ENCODE measurements at places on chromosomes 11 and 22.

GRCh38 chr22:35685731-35686130 lies 31.9 kb upstream of the APOL5 start:
- DNase-seq, result no peak

GRCh38 chr22:47310601-47311000 lies 548.2 kb downstream of the TBC1D22A start:
- DNase-seq, result no peak

- DNase-seq, result no peak
Measured at GRCh38 chr22:18024956-18025720, 777 bp upstream of the MICAL3 start.

DNA sequence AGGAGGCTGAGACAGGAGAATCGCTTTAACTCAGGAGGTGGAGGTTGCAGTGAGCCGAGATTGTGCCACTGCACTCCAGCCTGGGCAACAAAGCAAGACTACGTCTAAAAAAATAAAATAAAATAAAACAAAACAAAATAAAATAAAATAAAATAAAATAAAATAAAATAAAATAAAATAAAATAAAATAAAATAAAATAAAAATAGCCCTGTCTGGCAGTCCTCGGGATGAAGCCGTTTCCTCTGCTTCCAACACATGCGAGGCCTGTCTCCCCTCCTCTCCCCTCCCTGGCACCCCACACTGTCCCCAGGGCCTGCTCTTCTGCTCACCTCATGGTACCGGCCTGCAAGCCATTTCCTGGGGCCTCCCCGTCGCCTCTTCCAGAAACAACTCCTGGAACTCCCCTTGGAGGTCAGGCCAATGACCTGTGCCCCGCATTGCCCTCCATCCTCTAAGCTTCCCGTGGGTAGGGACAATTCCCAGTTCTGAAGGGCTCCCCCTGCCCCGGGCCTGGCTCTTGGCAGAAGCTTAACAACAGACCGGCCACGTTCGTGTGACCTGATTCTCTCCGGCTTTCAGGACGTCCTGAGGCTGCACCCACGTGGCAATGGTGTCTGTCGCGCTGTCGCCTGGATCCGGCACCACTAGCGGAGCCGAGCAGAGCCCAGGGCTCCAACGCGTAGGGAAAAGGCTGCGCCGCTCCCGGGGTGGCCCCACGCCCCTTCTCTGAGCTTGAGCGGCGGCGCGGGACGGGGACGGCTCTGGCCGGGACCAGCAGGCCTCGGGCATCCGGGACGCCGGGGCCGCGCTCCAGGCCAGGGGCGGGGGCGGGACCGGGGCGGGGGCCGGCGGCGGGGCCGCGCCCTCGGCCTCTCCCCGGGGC lies 456 bp upstream of the PARVB start:
- no peak for DNase-seq

- DNase-seq, result no peak
Measured at GRCh38 chr22:44918925-44919392, 90.8 kb downstream of the PHF21B start.

DNA sequence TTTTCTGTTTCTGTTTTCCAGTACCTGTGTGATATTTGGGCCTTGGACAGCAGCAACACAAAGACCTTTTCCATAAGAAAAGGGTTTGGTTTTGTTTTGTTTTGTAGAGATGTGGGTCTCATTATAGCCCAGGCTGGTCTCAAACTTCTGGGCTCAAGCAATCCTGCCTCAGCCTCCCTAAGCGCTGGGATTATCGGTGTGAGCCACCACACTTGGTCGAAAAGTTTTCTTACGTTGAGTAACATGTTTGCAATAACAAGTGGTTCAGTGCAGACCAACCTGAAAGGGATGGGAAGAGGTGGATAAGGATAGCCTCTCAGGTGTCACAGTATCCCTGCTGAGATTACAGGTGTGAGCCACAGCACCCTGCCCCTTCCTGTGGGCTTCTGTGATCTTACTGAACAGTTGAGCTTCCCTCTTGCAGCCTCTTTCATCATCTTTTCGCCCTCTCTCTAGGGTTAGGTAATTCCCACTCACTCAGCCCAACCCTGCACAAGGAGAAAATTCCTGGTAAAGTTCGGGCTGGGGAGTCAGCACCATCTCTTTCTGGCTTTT lies 3.5 kb upstream of the MRPL48 start:
- no peak for DNase-seq

GRCh38 chr22:48488149-48488551 lies 1339.5 kb downstream of the BRD1 start:
- DNase-seq, result no peak

GRCh38 chr22:28773461-28773867 lies 969 bp downstream of the CCDC117 start:
- DNase-seq, result no peak

DNA sequence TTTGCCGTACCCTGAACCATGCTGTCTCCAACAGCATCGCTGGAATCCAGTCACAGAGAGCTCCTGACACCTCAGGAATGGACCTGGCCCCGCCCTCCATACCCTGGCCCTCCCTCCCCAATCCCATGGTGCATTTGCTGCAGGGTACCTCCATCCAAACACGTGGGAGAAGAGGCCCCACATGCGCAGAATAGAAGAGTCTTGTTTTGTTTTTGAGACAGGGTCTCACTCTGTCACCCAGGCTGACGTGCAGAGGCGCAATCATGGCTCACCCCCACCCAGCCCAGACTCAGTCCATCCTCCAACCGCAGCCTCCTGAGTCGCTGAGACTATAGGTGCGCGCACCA lies 2.3 kb upstream of the PNPLA2 start:
- no peak for DNase-seq

DNA sequence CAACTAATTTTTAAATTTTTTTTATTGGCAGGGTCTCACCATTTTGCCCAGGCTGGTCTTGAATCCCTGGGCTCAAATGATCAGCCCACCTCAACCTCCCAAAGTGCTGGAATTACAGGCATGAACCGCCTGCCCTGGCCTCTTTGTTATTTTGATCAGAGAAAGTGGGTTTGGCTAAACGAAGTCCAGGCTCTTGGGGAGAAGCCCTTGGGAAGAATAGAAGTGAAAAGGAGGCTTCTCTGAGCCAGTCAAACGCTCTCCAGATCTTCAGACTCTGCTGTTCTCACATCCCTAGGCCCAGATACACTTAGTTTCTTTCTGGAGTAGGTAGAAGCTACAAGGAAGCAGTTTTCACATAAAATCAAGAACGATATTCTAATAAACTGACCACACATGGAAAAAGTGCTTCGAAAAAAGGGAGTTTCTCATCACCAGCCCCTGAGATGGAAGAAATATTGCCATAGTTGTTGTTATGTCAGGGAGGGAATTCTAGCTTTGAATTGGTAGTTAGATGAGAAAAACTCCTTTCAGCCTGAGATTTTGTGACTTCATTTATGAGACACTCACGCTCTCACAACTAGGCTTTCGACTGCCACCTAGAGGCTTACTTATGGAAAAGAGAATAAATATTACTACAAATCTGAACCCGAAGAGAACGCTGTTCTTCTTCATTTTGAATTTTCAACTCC lies 41.7 kb upstream of the AQP11 start:
- no peak for DNase-seq

DNA sequence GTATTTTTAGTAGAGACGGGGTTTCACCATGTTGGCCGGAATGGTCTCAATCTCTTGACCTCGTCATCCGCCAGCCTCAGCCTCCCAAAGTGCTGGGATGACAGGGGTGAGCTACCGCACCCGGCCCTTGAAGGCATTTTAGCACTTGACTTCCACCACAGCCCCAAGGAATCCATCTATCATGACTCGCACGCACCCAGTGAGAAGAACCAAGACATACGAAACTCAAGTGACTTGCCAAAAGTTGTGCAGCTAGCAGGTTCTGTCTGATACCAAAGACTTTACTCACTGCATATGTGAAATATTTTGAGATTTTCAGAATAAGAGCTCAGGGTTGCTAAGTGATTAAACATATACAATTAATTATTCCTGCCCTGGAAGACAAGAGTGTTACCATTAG lies 21.0 kb downstream of the FLI1 start:
- no peak for DNase-seq

DNA sequence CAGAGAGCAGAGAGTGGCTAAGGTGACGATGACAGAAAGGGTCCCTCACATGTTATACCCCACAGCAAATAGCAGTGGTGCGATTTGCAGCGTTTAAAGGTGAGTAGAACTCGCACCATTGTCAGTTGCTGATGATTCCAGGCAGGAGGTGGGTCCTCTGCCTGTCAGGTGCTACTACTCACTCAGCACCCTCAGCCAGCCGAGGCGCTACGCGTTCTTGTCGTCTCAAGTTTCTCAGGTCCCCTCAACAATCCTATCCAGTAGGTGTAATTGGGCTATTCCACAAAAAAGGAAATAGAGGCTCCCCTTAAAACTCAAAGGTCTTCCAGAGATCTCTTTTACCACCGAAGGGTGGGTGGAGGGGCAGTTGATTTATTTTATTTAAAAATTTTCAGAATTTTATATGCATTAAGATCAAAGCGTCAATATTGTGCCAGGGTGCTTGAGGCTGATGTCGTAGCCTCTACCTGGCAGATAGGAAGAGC lies 18.3 kb downstream of the ELF5 start:
- DNase-seq, result no peak

DNA sequence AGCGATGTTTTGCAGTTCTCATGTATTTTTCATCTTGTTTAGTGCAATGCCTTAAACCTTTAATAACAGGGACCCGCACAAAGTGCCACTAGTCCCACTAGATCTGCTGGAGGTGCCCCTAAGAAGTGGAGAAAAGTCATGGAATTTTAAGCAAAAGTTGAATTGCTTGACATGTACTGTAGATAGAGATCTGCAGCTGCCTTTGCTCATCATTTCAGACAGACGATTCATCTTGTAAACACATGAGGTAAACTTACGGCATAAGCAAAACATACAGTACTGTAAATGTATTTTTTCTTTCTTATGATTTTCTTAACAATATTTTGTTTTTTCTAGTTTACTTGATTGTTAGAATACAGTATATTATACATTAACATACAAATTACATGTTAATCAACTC lies 295.6 kb downstream of the CASP12 start:
- no peak for DNase-seq

- no peak for DNase-seq
Measured at GRCh38 chr22:20027966-20028854, 7.3 kb downstream of the TANGO2 start.

- DNase-seq, result peak; percentile 44
Measured at GRCh38 chr11:118895093-118896039, 11.7 kb downstream of the CXCR5 start.

GRCh38 chr11:83097429-83098075 lies 25.9 kb upstream of the RAB30 start:
- no peak for DNase-seq

DNA sequence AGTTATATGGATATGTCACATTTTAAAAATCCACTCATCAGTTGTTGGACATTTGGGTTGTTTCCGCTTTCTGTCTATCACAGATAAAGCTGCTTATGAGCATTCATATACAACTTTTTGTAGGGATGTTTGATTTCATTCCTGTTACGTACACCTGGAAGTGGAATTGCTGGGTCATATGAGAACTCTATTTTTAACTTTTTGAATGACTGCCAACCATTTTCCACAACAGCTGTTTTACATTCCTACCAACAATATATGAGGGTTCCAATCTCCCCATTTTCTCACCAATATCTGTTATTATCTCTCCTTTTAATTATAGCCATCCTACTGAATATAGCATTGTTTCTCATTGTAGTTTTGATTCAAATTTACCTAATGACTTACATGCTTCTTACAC lies 172.0 kb downstream of the UVRAG start:
- DNase-seq, result no peak

GRCh38 chr11:84212468-84213390 lies 926.6 kb upstream of the CCDC90B start:
- no peak for DNase-seq

DNA sequence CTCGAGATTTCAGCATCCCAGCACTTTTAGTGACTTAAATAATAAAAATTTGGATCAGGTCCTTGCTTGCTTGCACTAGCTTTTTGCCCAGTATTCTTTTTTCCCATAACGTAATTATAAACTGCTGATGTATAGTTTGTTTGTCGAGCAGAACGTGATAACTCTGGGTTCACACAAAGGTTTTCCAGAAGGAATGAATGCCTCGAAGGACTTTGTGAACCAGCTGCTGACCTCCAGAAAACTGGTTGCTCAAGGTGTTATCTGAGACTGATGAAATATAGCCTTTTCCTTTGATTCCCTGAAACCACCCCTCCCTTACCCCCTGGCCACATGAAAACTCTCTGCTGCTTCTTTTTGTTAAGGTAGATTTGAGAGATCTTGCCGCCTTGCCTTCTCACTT lies 229.1 kb upstream of the CARD18 start:
- no peak for DNase-seq

GRCh38 chr11:72720047-72720446 lies 32.2 kb downstream of the ARAP1 start:
- no peak for DNase-seq

GRCh38 chr11:48058788-48059187 lies 78.4 kb downstream of the PTPRJ start:
- DNase-seq, result no peak

DNA sequence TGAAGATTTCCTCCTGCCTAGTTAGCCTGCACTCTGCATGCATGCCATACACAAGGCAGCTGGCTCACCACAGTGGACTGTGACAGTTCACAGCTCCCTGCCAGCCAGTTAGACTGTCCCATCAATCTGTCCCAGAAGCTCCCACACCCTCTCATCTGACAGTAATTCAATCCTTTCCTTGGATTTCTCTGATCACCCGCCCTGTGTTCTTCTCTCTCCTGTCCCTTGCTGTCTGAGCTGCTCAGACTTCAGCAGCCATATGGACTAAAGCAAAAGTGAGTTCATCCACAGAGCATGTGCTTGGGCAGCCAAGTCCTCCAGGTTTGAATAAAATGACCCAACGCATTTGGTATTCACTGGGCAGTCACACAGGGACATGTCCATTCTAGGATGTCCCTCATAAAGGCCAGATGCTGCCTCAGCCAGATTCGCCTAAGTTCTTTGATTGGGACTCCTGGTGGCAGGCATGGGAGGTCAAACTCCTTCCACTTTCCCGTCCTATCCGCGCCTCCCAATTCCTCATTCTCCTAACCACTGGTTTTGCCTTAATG lies 54.5 kb upstream of the ZBTB44 start:
- no peak for DNase-seq

GRCh38 chr22:17882162-17882561 lies 107.9 kb upstream of the BID start:
- no peak for DNase-seq

GRCh38 chr22:23801238-23801821 lies 14.6 kb downstream of the SMARCB1 start:
- no peak for DNase-seq

DNA sequence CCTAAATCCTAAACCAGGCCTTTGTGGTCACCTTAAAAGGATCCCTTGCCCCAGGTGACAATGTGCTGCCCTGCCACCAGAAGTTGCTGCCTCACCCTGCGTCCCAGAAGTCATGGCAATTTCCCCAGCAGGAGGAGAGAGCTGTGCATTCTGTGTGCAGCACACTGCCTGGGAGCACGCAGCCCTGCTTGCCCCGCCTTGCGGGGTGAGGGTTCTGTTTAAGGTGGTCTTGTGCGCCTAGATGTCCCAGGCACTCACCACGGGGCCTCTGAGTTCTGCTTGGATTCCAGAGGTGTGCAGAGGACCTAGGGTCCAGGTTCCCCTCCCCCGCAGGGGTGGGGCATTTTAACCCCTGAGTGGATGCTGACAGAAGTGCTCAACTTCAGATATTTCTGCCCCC lies 95.0 kb downstream of the GRAMD1B start:
- no peak for DNase-seq

Measured in activated CD4-positive, CD25-positive, alpha-beta regulatory T cell treated with anti-CD3 and anti-CD28 coated beads, Interleukin-2, amount 50 U/mL, for 16 hours (primary cell).